Stimulated activated CD8-positive, alpha-beta memory T cell treated with anti-CD3 and anti-CD28 coated beads, Interleukin-12 subunit alpha, Interleukin-12 subunit beta, amount 100 ng/mL, for 4 hours (primary cell): ENCODE measurements at places on chromosomes 2 and 18.

DNA sequence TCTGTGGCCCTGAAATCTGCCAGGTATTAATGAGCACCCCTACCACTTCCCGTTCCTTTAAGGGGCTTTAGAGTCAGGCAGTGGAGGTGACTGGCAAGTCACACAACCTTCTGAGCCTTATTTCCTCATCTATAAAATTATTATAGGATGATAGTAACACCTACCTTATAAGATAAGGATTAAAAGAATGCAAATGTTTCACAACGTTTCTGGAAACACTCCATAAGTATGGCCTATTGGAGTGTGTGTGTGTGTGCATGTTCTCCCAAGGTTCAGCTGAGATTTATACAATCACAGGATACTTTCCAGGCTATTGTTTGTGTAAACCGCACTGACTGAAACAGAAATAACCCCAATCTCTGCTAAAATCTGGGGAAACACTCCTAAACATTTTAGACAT, 176.0 kb downstream of the PDE11A start:
- DNase-seq: no peak

DNA sequence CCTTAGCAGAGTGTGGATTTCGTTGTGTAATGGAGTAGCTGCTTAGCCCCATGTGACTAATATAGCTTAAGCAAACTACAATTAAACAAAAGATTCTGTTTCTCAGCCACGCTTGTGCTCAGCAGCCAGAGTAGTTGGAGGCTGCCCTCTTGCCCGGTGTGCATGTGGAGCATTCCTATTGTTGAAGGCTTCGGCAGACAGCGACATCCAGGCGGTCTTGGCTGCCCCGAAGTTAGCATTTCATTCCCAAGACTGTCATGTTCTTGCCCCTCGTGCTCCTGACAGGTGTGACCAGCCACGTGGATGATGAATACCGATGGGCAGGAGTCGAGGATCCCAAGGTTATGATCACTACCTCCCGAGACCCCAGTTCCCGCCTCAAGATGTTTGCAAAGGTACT, 2.4 kb downstream of the IMP4 start:
- no peak for DNase-seq

DNA sequence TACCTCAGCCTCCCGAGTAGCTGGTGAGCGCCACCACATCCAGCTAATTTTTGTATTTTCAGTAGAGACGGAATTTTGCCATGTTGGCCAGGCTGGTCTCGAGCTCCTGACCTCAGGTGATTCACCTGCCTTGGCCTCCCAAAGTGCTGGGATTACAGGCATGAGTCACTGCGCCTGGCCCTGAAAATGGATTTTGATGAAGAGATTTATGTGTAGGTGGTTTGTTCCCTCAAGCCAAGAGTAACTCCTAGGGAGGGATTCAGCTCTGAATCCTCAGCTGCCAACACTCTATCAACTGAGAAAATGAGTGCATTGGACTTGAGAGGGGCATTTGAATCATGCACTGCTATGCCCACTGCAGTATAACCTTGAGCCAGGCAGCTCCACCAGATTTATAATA, 17.5 kb upstream of the LIPG start:
- DNase-seq: no peak

- DNase-seq: no peak
Measured at GRCh38 chr2:223863491-223863890, 26.1 kb upstream of the AP1S3 start.

GRCh38 chr2:179239195-179239594, 25.4 kb downstream of the SESTD1 start:
- DNase-seq: no peak
